ENCODE measurements at places on chromosomes 7 and 10.

GRCh38 chr10:53487019-53487983, 714.7 kb upstream of the MBL2 start:
- DNase-seq = peak; percentile 33

- no peak for DNase-seq
Observed at GRCh38 chr7:29881724-29882123, 75.4 kb downstream of the WIPF3 start.

- no peak for DNase-seq
Observed at GRCh38 chr10:95437669-95438068, 123.5 kb downstream of the SORBS1 start.

- DNase-seq = no peak
Observed at GRCh38 chr10:59037018-59037389, 139.4 kb upstream of the PHYHIPL start.

- DNase-seq = no peak
Observed at GRCh38 chr7:80942261-80943041, 23.6 kb upstream of the SEMA3C start.

GRCh38 chr7:144487901-144488300, 84.4 kb upstream of the NOBOX start:
- no peak for DNase-seq

DNA sequence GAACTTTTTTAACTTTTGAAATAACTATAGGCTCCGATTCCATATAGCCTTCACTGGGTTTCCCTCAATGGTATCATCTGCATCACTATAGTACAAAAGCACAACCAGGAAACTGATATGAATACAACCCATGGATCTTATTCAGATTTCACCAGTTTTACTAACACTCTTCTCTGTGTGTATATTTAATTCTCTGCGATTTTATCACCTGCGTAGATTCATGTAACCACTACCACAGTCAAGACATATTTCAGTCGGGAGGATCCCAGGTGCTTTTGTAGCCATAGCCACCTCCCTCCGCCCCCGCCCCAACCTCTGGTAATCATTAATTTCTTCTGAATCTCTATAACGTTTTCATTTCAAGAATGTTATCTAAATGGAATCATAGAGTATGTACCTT, 82.8 kb upstream of the C7orf33 start:
- DNase-seq = no peak

- DNase-seq = no peak
Observed at GRCh38 chr7:41774966-41775365, 72.1 kb upstream of the INHBA start.

GRCh38 chr7:37312608-37313007, 136.1 kb downstream of the ELMO1 start:
- DNase-seq = no peak

DNA sequence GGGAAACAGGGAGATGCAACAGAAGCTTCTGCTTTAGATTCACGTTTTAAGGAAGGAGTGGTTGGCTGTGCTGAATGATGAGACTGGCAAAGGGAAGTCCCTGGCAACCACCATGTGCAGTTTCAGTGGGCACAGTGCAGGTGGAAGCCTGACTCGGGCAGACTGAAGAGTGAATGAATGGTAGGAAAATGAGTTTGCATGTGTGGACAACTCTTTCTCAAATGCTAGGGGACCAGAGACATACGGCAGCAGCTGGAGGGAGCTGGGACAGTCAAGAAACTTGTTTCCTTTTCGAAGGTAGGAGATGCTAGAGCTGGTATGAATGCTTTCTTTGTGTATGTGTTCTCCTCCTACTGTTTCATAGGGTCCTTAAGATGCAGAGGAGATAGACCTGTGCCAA, 29.0 kb downstream of the PODXL start:
- DNase-seq = no peak

- no peak for DNase-seq
Observed at GRCh38 chr10:71825217-71825616, 25.8 kb downstream of the PSAP start.

DNA sequence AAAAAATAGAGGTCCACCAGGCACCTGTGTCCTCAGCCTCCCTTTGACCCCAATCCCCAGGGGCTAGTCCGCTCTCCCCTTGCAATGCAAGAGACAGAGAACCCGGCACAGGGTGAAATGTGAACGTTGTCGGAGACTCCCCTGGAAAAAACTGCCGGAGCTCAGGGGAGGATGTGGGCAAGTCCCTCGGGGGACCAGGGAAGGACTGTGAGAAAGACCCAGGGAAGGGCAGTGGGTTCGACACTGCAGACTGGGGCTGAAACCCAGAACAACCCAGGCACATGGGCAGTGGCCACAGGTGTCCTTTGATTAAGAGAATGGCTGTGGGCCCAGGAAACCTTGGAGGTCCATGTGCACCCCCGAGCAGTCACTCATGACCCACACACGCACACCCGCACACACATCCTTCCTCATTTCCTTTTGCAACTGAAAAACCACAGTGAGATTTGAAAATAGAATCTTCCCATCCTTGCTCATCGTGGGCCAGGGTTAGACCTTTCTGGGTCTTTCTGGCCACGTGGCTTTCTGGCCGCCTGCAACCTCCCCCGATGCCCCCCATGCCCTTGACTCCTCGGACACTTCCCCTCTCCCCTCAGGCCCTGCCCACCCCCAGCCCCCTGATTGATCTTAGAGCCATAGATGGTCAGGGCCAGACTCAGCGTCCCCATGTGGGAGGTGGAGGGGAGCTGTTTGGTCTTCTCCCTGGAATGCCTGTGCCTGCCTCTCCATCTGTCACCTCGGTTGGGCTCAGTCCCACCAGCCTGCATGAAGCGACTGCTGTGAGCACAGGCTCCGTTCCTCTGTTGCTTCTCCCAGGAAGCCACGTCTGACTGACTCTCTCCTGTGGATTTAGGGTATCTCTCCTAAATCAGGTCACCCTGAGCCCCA, 7.9 kb downstream of the LAT2 start:
- DNase-seq = no peak

DNA sequence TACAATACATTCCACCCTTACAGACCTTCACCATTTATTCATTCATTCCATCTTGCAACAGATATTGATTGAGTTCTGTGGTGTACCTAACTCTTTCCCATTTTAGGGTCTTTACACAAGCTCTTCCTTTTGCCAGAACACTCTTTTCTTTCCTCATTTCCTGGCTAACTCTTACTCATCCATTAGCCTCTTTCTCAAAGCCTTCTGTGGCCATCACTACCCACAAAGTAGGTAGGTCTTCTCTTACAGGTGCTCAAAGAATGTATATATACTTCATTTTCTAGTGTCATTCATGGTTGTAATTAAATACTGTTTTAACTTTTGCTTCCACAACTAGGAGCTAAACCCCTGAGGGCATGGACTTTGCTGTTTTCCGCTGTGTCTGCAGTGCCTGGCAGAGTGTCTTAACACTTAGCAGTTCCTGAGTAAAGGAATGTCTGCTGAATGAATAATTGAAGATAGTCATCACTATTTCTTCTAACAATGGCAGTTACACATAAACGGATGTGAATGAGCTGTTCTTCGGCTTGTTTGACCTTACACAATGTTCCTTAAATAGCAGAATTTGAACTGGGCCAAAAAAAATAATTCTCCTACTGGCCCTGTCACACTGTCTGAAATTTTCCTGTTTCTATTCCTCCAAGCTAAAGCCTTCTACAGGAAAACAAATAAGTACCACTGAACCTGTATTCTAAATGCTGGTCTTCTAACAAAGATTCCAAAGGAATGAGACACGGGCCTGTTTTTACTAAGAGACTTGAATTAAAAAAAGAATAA, 15.1 kb downstream of the BCAP29 start:
- no peak for DNase-seq

All from retina (tissue), 1 donor.